Activated naive CD4-positive, alpha-beta T cell (primary cell): ENCODE measurements at places on chromosomes 2 and 18.

GRCh38 chr2:231161877-231162329, 36.5 kb upstream of the ARMC9 start:
- no peak for DNase-seq

GRCh38 chr2:168920504-168921157, 19.5 kb downstream of the G6PC2 start:
- no peak for DNase-seq

GRCh38 chr2:216349366-216349765, 22.9 kb downstream of the MARCHF4 start:
- DNase-seq: no peak

DNA sequence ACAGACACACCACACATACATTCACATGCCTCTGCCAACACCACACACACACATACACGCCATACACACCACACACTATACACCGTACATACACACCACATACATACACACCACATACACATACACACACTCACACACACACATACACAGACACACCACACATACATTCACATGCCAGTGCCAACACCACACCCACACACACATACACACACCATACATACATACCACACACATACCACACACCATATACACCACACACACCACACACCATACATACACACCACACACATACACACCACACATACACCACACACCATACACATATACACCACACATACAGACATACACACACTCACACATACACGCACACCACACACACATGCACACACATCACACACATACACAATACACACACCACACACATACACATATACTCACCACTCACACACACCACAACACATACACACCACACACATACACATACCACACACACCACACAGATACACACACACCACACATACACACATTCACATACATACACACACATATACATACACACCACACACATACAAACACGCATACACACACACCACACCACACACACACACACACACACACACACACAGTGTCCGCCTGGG, 37.2 kb downstream of the MCFD2 start:
- no peak for DNase-seq

GRCh38 chr2:50714089-50714488, 317.8 kb downstream of the NRXN1 start:
- DNase-seq: no peak

GRCh38 chr2:223580951-223581350, 21.2 kb downstream of the SCG2 start:
- DNase-seq: no peak

- no peak for DNase-seq
Observed at GRCh38 chr2:147172493-147173188, 672.2 kb upstream of the ACVR2A start.

- DNase-seq: no peak
Observed at GRCh38 chr18:23207191-23207955, 72.1 kb downstream of the CABLES1 start.

- no peak for DNase-seq
Observed at GRCh38 chr2:98605076-98605475, 3.2 kb downstream of the COA5 start.

GRCh38 chr2:237336131-237336530, 77.8 kb downstream of the COL6A3 start:
- no peak for DNase-seq

DNA sequence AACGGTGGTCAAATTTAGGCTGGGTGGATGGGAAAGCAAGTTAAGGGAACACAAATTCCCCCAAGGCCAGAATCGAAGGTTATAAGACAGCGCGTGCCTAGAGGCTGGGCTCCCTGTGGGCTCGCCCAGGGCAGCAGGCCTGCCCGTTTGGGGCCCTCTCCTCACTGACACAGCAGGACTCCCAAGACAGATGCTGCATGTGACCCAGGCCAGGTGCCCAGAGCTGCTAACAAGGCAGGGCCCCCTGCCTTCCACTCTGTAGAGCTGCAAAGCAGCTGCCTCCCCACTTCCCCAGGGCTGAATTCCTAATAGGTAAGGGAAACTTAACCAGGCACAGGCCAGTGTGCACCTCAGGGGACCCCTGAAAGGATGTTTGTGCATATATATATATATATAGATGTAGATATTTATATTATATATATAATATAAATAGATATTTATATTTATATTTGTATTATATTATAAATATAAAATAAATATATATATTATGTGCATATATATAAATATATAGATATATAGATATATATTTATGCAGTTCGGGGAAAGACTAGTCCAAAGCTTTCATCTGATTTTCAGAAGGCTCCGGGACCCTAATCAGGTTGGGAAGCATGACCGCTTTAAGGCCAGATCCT, 43.7 kb downstream of the TMEM37 start:
- no peak for DNase-seq

DNA sequence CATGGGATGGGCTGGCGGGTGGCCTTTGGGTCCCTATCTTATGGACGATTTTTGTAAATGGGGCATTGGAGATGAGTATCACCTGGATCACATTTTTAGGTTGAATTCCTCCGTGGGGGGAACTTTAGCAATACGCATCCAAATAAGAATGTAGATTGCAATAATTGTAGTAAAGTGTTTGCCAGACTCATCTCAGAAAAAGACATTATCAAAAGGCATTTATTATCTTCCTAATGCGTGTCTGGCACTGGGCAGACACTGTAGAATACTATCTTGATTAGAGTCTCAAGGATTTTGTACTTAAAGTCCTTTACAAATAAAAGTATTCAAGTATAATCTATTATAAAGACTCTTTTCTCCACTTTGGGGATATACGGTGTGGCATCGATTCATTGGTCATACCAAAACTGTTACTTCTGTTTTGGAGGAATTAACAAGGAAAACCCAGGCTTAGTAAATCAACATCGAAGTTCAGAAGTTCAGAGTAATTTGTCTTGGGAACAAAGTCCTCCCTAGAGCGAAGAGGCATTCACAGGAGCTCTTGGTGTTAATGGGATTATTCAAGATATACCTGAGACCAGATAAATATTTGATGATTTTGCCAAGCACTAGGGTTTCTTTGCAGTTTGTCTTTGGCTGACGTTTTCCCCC, 578 bp upstream of the ACKR3 start:
- DNase-seq: no peak

- no peak for DNase-seq
Observed at GRCh38 chr2:162184821-162185450, 32.9 kb upstream of the GCG start.

- DNase-seq: no peak
Observed at GRCh38 chr2:217402761-217403383, 543.0 kb upstream of the TNP1 start.

DNA sequence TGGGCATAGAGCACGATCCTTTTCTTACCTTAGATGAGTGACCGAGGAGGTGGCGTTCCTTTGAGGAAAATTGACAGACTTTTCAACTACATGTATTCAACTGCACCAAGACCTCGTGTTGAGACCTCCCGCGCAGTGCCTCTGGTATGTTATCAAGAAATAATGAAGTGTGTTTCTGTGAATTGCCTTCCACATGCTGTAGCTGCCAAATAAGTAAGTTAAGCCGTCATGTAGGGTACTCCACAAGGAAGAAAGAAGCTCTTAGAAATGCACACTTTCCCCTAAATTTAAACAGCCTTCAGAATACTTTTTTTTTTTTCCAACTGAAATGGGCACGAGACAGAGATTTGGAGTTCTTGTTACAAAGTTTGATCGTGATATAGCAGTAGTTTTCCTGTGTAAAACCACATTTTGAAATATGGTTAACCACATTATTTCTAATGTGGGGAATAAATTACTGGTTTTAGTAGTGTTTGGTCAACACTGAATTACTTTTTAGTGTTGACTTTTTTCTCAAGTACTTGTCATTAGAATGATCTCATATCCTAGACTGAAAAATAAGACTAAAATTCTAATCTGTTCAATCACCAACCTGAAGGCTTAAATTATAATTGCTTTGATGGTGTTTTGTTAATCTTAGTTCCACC, 30.5 kb downstream of the PDK1 start:
- DNase-seq: no peak

DNA sequence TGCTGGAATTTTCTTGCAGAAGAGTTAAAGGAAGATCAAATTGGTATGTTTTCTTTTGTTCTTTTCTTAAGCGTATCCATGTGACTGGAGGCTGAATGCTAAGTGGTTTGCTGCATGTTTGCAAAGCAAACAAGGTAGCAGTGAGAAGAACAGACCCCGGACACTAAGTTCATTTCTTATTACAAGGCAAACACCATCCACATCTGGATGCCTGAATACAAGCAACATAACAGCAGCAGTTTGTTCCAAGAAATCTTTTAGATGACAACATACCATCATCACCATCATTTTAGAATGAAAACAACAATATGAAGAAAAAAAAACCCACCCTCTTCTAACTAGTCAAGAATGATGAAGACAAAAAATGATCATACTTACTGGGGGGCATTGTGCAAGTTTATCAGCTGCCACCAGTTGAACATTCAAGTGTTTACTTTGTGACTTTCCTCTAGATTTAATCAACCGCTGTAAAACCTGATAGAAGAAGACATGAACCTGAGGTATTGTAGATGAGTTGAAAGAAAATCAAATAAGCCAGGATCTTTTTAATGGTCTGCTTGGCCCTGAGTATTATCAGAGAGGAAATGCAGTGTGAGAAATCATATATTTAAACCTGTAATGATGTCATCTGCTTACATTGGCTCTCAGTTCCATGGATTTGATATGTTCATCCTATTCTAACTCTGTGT, 25.0 kb upstream of the ARL5A start:
- no peak for DNase-seq

DNA sequence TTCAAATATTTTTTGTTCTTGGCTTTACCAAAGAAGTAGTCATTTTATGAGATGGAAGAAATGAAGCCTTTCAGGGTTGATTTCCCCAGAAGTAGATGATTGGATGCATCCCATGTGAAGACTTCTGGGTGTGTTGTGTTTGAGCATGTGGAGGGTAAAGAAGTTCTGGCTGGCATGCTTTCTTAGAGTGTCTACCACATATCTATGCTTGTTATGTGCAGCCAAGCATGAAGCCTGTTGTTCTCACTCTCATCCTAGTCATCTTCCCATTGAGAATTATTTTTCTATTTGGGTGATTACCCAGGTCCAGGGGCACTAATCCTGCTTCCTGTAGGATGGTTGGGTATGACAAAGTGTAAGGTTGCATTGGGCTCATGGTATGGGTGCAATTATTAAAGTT, 472.9 kb downstream of the PTPRM start:
- DNase-seq: no peak

DNA sequence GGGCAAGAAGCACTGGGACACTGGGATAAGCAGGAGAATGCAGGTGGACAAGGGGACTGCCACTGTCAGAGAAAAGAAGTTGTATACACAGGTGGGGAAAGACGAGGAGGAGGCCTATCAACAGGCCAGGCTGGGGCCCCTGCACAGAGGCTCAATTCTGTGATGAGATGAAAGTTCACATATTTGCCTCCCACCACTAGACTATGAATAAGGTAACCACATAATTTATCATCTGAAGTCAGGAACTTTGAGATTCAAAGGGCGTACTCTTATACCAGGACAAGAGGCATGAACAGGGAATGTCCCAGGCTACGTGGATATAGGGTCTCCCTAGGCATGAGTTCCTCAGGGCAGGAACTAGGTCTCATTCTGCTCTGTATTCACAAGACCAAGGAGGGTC, 34.2 kb downstream of the RNU4ATAC start:
- no peak for DNase-seq

DNA sequence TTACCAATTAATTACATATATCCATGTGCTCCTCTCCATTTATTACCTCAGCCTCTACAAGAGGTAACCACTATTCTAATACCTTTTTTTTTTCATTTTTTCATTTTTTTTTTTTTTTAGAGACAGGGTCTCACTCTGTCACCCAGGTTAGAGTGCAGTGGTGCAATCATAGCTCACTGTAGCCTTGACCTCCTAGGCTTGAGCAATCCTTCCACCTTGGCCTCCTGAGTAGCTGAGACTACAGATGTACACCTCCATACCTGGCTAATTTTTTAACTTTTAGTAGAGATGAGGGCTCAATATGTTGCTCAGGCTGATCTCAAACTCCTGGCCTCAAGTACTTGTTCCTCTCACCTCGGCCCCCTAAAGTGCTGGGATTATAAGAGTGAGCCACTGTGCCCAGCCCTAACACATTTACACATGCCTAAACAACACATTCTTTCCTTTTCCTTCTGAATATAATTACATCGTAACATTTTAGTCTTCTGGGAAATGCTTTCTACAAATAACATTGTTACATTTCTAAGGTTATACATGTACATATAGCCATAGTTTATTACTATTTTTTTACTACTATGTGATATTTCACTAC, 10.5 kb downstream of the PPIL3 start:
- no peak for DNase-seq

DNA sequence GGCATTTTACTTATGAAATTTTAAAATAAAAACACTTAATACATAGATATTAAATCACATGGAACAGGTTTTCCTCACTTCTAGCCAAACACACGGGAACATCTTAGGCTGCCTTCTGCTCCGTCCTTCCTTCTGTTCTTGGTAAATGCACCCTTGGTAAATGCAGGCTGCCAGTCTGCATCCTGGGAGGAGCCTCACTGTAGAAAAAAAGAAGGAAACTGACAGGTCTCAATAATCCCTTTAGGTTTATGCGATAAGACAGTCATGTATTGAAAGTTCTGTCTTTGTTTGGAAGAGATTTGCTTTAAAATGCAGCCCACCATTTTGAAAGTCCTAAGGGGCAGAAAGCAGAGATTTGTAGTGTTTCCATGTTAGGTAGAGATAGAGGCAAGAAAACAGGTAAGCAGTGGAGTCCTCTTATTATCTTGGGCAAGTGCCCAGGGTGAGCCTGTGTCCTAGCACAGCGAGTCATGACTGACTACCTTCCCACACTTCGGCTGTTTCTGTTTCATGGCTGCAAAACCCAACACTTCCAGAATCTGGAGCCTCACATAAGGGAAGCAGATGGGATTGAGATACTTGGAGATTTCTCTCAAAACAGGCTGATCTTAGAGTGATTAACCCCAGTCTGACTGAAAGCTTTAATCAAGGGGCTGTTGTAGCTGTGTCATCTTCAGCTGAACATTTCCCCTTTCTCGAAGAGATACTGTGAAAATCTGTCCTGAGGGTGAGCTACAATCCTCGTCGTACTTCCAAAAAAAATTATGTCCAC, 131.4 kb upstream of the MAP3K20 start:
- no peak for DNase-seq

- DNase-seq: no peak
Observed at GRCh38 chr18:54389143-54389505, 31.4 kb downstream of the C18orf54 start.

GRCh38 chr18:56309104-56309503, 329.3 kb downstream of the TXNL1 start:
- DNase-seq: no peak

DNA sequence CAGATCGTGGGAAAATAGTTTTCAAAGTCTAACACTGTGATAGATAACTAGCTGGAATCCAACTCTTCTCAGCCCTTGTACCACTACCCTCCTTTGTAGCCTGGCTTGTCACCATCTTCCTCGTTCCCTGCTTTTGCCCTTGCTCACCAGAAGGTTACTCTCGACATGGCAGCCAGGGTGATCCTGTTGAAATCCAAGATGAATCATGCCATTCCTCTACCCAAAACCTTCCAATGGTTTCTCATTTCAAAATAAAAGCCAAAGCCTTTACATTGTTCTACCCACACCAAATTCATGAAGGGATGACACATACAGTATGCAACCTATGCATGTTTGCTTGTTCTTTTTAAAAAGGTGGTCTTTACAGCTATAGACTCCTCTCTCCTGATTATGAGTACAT, 45.7 kb downstream of the STAT4 start:
- no peak for DNase-seq
